ENCODE measurements at places on chromosomes 6 and 20.

DNA sequence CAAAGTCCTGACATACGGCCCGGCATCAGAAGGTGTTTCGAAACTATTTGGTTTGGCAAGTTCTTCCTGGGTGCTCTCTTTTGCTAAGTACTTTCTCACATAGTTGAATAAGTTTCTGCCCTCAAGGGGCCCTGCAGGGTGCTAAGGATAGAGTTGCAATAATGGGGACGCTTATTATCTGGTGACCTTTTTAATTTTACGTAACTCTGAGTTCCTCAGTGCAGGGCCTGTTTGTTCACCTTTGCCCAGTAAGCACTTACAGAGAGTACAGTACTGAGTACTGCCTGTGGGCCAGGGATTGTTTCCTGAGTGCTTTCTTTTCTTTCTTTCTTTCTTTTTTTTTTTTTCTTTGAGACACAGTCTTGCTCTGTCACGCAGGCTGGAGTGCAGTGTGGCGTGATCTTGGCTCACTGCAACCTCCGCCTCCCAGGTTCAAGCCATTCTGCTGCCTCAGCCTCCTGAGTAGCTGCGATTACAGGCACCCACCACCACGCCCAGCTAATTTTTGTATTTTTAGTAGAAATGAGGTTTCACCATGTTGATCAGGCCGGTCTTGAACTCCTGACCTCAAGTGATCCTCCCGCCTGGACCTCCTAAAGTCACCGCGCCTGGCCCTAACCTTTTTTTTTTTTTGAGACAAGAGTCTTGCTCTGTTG lies 4.5 kb upstream of the PXMP4 start:
- DNase-seq: no peak

DNA sequence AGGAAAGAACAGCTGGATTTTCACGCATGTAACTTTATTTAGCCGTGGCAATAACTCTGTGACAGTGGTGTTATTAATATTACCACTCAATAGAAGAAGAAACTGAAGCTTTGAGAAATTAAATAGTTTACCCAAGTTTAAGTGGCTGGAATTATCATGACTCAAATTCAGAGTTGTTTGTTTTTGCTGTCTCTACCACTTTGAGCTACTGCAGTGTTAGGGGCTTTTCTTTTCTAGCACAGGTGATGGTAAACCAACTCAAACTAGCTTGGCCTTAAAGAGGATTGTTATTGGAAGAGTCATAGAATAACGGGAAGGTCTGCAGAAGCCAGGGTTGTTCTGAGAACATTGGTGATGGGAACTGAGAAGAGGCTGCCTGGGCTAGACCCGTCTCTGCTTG lies 66.0 kb upstream of the PREP start:
- DNase-seq: no peak

DNA sequence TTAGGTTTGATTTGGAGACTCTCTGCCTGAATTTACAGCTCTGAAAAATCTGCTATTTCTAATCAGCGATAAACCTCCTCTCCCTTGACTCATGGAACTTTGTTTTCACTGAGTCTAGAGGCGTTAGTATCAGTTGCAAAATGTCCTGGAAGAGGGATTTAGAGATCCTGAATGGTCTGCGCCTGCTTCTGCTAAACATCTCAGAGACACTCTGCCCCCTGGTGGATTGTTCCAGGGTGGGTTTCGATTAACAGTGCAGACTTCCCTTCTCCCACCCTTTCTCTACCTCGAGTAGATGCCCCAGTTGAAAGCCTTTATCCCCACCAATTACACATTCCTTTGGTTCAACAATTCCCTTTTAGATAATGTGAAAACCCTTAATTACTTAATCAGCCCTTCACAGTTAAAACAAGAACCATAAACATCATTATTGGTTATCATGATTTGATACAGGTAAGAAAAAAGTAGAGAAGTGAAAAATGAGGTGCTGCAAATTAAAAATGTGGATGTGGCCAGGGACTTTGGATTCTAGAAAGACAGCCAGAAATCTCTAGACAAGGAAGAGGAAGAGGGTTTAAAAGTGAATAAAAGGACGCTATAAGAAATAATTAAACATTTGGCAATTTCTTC lies 5.5 kb downstream of the HTR1B start:
- DNase-seq: peak; percentile 57

DNA sequence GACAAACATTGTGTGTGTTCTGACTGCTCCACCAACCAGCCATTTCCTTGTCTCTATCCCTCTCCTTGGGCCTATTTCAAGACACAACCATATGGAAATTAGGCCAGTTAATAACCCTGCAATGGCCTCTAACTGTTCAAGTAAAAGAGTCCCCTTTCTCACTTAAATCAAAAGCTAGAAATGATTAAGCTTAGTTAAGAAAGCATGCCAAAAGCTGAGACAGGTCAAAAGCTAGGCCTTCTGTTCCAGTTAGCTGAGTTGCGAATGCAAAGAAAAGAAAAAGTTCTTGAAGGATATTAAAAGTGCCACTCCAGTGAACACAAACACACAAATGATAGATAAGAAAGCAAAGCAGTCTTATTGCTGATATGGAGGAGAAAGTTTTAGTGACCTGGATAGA lies 22.5 kb downstream of the SERINC1 start:
- no peak for DNase-seq

GRCh38 chr6:17413313-17413750 lies 19.9 kb downstream of the CAP2 start:
- no peak for DNase-seq

DNA sequence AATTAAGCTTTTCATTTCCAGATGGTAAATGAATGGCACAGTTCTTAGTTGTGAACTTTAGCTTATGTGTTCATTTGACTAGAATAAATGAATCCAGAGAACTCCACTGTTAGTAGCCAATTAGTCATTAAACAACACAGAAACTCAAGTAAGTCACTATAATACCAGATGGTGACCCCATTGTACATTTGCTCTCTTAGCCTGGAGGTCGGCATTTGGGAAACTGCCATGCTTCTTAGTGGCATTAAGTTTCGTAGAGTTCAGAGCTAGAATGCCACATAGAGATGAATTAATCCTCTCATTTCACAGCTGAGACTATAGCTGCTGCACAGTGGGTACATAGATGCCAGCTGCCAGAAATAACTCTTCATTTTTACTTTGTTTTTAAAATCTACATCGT lies 10.8 kb upstream of the DTNBP1 start:
- no peak for DNase-seq

GRCh38 chr6:164021589-164022250 lies 607.2 kb downstream of the QKI start:
- DNase-seq: no peak

DNA sequence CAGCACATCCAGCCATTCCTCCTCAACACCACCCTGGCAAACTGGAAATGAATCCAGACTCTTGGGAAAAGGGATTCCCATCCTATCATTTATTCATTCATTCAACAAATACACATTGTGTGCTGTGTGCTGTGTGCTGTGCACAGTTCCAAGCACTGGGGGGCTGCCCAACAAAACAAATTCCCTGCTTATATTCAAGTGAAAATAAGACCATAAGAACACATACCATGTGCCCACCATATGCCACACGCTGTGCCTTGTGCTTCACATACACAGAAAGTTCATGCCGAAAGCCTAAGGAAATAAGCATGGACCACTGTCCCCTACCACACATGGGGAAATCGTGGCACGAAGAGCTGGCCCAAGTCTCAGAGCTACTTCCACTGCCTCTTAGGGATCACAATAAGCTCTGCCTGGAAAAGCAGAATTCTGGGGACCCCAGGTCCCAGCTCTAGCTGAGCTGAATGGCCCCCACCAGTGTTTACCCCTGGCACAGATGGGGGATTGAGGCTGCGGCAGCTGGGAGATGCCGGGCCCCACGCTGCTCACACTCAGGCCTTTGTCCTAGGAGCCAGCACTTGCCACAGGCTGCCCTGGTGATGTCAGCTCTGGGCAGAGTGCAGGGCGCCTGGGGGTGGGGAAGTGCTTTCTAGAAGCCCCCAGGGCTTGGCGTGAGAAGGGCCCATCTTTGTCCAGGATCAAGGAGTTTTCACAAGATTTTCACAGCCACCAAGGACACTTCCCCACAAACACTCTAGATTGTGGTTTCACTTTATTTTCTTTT lies 99.6 kb downstream of the PREX1 start:
- no peak for DNase-seq

- no peak for DNase-seq
Observed at GRCh38 chr6:107786179-107786578, 37.9 kb downstream of the SCML4 start.

DNA sequence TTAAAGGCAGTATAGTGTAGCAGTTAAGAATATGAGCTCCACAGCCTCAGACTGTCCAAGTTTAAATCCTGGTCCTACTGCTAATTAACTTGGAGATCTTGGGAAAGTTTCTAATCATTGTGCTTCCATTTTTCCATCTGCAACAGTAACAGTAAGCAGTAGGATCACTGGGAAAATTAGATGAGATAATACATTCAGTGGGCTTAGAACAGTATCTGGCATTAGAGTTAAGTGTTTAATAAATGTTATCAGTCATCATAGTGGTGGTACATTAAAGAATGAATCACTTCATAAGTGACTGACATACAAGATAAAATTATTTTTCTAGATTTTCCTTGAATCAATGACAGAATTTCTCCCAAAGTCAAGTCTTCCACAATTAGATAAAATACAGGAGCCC lies 5.0 kb downstream of the NHSL1 start:
- no peak for DNase-seq

DNA sequence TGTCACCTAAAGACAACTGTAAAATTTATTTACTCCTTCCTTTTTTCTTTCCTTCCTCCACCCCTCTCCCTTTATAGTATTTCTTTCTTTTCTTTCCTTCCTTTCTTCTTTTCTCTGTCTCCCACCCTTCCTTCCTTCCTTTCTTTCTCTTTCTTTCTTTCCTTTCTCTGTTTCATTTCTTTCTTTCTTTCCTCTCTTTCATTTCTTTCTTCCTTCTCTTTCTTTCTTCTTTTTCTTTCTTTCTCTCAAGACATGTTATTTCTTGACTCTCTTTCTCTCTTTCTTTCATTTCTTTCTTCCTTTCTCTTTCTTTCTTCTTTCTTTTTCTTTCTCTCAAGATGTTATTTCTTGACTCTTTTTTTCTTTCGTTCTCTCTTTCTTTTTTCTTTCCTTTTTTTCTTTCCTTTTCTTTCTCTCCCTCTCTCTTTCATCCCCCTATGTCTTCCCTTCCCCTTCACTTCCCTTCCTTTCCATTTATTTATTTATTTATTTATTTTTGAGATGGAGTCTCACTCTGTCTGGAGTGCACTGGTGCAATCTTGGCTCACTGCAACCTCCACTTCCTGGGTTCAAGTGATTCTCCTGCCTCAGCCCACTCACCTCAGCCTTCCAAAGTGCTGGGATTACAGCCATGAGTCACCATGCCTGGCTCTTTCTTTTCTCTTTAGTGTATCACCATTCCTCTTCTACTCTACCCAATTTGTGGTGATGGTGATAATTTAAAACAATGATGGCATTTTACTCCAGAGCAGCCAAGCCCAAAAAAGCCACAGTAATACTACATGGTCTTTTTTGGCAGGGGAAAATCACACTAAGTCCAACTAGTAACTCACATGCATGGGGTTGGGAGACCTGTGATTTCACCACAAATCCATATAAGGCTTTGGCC lies 188.2 kb downstream of the ADGRG6 start:
- DNase-seq: no peak

- DNase-seq: no peak
Observed at GRCh38 chr20:19380211-19380610, 167.8 kb downstream of the SLC24A3 start.

- DNase-seq: no peak
Observed at GRCh38 chr6:52109171-52109571, 21.8 kb upstream of the PKHD1 start.

All from NCI-H1105 treated with DMSO at 0.1 percent for 48 hours (cell line).